ENCODE measurements at places on chromosomes 11 and 22.

- peaks cover 86% of the 10 kb centered on the region for H3K36me3 ChIP-seq
- H3K27me3 ChIP-seq = no peaks in the 10 kb centered on the region
- DNase-seq = no peak
- H3K27ac ChIP-seq = no peak overlapping the region
- H3K4me3 ChIP-seq = no peak overlapping the region
- H3K4me1 ChIP-seq = no peaks in the 10 kb centered on the region
Observed at GRCh38 chr11:118383657-118384056, 17.7 kb upstream of the ATP5MG start.

- DNase-seq = no peak
- no peak overlapping the region for H3K4me3 ChIP-seq
- no peaks in the 10 kb centered on the region for H3K36me3 ChIP-seq
- no peaks in the 10 kb centered on the region for H3K4me1 ChIP-seq
- no peaks in the 10 kb centered on the region for H3K27me3 ChIP-seq
Observed at GRCh38 chr11:69611548-69612526, 29.1 kb upstream of the CCND1 start.

DNA sequence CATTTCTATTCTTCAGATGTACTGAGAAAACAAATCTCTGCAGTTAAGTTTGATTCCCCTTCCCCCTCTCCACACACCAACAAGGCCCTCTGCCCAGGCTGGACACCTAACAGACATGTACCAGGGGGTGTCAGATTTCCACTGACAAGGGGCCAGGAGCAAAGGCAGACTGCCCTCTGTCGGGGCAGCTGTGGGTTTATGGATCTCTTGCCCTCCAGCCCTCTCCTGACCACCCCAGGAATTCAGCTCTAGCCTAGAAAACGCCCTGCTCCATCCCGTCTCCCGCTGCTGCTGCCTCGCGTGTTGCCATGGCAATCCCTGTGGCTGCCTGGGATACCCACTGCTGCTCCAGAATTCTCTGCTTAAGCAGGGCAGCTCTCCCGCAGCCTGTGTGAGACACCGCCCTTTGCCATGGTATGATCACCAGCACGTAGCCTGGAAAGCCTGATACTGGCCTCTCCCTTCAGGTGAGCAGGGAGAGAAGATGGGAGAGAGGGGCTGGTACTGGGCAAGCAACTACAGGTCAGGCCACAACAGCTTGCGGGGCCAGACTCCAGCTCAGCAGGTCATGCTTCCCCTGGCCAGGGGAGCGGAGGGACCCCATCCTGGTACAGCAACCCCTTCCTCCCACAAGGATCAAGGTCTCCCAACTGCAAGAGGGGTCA, 41.6 kb downstream of the BUD13 start:
- no peak overlapping the region for H3K4me3 ChIP-seq
- no peaks in the 10 kb centered on the region for H3K36me3 ChIP-seq
- DNase-seq = no peak
- no peaks in the 10 kb centered on the region for H3K27me3 ChIP-seq
- no peak overlapping the region for H3K27ac ChIP-seq
- no peaks in the 10 kb centered on the region for H3K4me1 ChIP-seq

DNA sequence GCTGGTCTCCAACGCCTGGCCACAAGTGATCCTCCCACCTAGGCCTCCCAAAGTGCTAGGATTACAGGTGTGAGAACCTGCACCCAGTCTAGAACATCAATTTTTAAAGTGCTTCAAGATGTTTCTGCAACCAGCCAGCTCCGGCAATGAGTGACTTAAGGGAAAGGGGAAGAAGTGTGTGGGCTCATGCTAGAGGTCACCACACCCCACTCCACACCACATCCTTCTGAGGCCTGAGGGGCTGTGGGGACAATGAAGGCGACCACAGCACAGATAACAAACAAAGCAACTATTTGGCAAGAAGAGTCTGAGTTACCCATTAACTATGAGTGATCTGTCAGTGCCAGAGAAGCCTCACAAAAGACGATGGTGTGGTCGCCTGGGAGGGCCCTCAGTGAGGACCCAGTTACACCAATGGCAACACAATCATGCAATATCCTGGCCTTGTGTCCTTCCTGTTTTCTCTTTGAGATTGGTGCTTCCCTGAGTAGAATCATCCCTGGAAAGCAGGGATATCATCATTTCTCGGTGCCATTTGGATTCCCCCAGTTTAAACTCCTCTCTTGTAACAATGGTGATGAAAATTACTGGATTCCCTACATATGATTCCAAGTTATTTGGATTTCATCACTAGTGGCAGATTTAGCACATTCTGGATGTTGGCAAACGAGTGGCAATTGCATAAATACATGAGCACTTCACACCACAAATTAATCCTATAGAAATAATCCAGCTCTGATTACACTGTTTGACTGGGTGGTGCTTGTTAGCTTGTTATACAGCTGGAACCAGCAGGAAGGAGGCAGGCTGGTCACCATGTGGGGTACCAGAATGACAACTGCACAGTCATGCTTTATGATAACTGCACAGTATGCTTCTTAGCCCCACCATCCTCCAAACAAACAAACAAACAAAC, 18.4 kb downstream of the ABTB2 start:
- H3K4me3 ChIP-seq = no peak overlapping the region
- no peaks in the 10 kb centered on the region for H3K36me3 ChIP-seq
- peaks cover 48% of the 10 kb centered on the region for H3K4me1 ChIP-seq
- no peaks in the 10 kb centered on the region for H3K27me3 ChIP-seq

GRCh38 chr11:35536470-35536869, 11.1 kb upstream of the PAMR1 start:
- H3K27ac ChIP-seq = no peak overlapping the region
- no peaks in the 10 kb centered on the region for H3K36me3 ChIP-seq

Data from thoracic aorta (tissue), 2 donors.